ENCODE measurements at places on chromosomes 11 and 22.
A peak's percentile ranks its signal among the peaks of the same experiment; 100 is the strongest.

DNA sequence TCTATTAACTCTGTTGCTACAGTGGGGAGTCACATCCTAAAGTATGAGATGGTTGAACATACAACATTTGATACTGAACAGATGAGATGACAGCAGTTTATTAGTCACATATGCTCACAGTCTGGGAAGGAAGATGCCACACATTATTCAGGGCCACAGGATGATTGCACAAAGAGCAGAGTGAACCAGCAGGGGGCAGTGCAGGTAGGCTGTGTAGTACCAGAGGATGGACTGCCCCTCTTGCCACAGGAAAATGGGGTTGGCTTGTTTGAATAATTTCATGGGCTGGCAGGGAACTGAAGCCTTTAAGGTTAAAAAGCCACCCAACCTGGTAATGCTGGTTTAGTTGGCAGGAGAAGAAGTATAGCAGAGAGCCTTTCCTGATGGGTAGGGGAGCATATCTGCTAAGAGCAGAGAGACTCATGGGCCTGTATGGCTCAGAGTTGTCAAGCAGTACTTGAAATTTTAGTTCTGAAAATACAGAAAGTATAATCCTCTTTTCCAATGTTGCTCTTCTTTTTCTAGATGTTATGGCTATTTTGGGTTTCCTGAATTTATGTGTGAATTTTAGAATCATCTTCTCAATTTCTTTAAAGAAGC lies 180.4 kb upstream of the B3GAT1 start:
- peak; percentile 44 for DNase-seq

DNA sequence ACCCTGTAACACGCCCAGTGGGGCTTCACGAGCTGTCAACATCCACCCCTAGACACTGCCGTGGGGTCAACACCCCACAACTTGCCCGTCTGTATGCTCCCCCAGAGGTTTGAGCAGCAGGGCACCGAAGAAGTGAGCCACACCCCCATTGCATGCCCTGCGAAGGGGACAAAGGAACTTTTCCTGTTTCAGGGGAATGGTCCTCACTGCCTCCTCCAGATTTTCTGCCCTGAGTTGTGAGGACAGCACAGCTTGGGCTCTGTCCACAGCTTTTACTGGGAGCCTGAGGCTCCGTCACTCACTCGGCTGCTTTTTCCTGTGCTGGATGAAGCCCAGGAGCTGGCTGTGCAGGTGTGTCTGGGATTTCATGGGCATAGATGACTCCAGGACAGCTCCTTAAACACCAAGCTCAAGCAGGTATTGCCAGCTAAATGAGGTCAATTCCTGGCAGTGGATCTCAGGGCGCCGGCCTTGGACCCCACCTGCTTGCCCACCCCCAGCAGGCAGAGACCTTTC lies 40.2 kb upstream of the CCDC188 start:
- no peak for DNase-seq

- DNase-seq: no peak
These were observed 935 bp downstream of the ZNF143 start for GRCh38 chr11:9461760-9462134.

DNA sequence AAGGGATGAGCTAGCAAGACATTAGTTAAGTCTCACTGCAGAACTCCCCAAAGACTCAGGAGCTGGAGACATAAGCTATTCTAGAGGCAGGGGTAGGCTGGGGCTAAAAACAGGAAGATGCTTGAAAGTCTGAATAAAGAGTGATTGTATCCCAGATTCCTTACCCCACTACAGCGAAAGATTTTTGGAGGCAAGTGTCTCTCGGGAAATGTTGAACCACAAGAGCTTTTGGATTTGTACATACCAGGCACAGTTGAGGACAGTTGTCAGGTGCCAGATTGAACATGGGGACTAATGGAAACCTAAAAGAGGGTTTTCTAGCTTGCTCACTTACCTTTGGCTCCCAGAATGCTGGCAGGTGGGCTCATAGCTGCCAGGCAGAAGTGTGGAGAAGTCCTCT lies 43.5 kb upstream of the OR9Q1 start:
- DNase-seq: no peak

GRCh38 chr22:45867906-45868555 lies 108.9 kb downstream of the WNT7B start:
- DNase-seq: no peak

- DNase-seq: no peak
These were observed 45.2 kb downstream of the PLAAT5 start for GRCh38 chr11:63445720-63446119.

DNA sequence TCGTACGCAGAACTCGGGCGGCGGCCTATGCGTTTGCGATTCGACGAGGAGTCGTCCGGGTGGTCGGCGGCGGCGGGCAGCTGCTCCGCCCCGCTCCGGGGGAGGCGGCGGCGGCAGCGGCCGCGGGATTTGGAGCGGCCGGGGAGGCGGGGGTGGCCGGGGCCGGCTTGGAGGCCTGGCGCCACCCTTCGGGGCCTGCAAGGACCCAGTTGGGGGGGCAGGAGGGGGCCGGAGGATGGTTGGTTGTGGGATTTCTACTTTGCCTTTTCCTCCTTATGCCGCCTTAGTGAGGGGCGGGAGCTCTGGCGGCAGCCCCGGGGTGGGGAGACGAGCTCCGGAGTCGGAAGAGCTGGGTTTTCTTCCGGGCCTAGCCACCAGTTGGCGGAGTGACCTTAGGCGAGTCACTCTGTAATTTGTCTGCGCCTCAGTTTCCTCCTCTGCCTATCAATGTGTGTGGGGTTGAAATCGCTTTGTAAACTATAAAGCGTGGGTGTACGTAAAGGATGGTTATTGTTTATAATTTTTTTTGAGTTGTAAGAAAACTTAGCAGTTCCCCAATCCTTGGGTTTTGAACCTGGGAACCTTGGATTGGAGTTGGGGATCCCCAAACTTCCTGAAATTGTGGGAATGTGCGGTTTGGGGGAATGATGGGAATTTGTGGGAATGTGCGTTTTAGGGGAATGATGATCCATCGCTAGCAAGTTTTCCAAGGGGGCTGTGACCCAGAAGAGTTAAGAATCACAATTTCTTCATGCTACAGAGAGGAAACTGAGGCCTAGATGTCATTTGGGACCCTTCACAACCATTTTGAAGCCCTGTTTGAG lies 679 bp downstream of the TUG1 start:
- DNase-seq: no peak

DNA sequence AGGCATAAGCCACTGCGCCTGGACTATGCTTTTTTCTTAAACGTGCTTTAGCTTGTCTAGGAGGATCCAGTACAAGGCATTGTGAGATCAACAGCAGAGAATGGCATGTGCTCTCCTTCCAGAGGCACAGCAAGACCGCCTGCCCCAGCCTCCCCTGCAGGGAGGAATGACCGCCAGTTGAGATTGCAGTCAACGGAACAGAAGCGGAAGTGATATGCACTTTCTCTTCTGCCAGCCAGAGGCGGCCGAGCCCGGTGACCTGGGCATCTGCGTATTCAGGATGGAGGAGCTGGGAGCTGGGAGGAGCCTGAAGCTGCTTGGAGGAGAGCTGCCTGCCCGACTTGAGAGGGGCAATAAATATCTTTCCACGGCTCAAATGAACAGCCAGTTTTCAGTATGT lies 243.0 kb downstream of the CTTN start:
- DNase-seq: no peak

DNA sequence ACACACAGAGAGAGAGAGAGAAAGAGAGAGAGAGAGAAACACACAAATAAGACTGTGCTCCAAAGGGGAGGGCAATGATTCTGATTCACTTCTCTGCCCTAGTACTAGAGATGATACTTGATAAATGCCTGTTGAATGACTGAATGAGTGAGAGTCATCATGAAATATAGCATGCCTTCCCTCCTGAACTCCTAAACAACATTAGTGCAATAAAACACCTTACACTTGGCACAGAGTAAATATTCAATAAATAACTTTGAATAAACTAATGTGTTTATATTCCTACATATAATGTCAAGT lies 511.2 kb upstream of the RAG2 start:
- DNase-seq: no peak

DNA sequence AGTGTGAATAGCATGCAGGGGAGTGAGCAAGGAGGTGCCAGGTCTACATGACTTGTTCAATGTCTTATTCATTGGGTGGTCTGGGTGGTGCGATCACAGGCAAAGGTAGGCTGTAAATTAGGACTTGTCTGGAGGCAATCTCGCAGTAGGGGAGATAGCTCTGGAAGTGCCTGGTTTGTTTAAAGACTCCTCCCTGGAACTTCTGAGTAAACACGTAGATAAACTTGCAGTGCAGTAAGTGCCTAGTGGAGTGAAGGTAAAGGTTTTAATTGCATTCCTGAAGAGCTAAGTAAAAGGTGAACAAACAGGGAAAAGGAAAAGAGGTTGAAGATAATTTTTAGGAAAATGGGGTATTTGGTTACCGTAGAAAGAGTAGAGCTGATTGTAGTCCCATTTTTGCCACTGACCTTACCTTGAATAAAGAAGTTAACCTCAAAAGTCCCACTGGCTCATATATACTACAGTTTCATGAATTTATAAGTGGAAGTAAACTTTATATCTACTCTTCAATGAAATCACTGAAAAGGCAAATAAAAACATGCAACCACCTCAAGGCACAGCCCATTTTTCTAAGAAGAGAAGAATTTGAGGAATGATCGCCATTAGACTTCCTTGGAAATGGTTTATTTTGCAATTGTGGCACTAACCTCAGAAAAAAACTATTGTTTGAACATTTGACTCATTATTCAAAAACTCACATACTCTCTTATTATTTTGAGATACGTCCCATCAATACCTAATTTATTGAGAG lies 44.3 kb downstream of the AASDHPPT start:
- no peak for DNase-seq

DNA sequence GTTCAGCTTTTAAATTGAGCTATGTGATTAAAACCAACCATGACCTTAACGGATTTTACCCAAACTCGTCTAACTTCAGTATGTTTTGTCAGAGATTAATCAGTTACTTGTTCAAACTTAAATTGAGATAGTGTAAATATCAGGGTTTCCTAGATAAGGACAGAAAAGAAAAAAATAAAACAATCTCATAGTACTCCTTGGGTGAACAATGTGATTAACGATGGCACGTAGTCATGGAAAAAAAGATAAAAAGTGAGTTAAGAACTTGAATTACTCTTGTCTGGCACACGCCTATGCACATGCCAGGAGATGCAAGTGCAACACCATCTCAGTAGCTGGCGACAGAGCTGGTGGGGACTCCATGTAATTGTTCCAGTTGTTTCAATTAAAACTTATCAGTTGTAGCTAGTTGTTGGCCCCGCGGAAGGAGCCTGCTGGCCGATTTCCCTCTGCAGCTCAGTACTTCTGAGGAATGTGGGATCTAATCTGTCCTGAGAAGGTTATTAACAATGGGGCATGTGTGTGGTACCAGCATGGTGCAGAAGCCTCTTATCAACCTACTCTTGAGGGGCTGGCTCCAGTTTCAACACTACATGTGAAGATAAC lies 3.0 kb downstream of the RASSF10 start:
- DNase-seq: no peak

DNA sequence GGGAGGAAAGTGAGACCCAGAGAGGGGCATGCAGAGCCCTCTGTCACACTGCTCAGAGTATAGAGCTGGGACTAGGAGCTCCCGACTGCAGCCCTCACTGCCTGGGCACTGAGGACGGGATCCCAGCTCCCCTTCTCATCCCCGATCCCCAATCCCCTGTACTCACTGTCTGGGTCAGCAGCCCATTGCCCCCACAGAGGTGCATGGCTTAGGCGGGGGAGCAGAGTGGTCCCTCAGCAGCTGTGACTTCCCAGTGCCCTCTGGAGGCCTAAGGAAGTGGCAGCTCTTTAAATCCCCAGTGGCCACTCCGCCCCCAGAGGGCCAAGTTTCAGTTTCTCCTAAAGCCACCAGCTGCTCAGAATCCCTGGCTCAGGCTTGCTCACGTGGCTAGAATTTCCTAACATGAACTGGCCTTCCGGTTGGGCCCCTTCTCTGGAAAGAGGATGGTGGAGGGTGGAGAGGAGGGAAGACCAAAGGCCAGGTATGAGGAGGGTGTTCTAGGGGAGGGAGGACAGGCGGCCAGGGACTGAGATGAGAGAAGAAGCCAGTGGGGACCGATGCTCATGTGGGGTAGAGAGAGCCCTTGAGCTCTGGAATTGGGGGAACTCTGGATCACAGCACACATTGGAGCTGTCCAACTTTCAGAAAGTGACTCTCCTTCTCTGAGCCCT lies at the start of gene BATF2:
TSS of gene BATF2 (minus strand) at position 262 of the 671 bp plus-strand sequence. CDS start at position 205, 57 bp downstream.
- no peak for DNase-seq

DNA sequence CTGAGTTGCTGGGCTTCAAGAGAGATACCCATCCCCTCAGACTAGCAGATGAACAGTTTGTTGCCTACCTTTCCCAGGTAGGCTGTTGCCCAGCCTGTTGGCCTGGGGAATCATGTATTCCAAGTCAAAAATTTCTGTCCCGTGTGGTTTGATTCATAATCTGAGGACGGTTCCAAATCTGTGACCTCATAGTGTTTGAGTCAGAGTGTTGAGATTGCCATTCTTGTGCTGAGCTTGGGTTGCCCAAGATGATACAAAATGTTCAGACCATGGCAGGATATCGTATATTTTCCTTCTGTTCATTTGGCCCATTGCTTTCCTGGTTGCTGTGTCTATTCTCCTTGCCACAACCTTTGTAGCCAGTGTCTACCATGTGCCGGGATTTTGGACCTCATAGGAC lies 64.3 kb downstream of the CYB5R2 start:
- DNase-seq: no peak

DNA sequence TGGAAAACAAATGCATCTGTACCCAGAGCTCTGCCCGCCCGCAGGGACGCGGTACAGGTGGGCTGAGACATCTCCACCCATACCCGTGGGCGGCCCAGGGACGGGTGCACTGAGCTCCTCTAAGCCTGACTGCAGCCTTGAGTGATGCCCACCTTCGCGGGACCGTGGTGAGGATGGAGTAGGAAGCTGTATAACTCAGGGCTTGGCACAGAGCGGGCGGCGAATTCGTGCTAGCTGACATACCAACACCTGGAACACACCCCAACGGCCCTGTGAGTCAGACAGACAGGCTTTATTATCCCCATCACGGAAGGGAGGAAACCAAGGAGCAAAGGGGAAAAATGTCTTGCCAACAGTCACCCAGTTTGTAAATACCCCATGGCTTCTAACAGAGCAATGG lies 61.9 kb downstream of the SMCO4 start:
- no peak for DNase-seq

DNA sequence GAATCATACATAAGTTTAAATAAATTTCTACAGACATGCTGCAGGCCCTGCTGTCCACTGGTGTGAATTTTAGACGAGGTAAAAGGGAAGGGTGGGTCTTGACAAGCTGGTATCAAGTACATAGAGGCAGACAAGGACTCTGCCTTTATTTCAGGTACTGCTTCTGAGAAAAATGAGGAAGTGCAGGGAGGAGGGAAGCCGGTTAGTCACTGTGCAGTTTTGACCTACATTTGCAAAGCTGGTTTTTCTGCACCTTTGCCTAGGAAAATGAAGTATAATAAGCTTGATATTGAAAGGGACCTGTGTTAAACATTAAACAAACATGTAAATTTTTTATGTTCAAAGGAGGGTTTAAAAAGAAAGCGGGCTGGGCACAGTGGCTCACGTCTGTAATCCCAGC lies 24.6 kb downstream of the TMEM45B start:
- DNase-seq: no peak

DNA sequence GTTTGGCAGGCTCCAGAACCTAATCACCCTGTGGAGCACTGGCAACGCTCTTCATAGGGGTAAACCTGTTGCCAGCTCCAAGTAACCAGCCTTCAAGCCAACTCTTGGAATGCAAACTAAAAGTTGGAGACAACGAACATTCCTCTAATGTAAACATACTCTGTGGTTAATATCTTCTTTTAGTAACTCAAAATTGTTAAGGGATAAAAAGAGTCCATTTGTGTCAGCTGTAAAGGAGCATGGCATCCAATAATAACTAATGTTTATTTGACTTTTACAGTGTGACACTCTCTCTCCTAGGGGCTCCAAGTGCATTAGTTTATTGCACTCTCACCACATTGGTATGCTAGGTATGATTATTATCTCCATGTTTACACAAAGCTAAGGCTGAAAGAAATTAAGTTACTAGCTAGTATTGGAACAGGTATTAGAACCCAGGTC lies 31.0 kb upstream of the AMOTL1 start:
- no peak for DNase-seq

Data from activated T-cell treated with anti-CD3 and anti-CD28 coated beads, Interleukin-2, amount 50 U/mL, for 1 hour (primary cell).